ENCODE measurements at places on chromosomes 5 and 9.

GRCh38 chr9:126309427-126310189, 17.0 kb upstream of the MVB12B start:
- no peak for DNase-seq

DNA sequence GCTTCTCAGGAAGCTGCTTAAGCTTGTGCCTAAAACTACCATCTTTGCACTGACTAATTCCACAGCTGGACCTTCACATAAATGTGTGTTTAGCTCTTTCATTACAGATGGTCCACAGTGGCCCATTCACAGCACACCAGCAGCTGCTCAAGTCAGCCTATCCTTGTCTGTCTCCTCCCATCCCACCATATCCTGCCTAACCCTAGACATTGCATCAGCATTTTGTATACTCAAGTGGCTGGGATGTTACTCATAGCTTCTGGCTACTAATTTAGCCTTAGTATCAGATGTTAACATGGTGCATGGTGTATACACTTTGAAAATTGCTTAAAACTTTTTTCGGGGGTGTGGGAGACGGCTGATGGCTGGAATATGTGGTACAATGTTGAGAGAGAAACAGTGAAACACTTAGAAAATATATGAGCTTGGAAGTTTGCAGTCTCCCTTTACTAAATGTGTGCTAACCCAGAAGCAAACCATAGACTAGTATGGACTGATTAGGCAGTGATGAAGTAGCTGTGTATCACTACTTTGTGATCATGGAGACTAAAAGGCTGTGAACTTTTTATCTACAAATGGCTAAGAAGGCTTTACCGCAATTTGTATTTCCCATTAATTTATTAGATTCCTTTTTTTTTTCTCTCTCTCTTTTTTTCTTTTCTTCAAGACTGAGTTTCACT, 83.1 kb downstream of the JMY start:
- DNase-seq = no peak

DNA sequence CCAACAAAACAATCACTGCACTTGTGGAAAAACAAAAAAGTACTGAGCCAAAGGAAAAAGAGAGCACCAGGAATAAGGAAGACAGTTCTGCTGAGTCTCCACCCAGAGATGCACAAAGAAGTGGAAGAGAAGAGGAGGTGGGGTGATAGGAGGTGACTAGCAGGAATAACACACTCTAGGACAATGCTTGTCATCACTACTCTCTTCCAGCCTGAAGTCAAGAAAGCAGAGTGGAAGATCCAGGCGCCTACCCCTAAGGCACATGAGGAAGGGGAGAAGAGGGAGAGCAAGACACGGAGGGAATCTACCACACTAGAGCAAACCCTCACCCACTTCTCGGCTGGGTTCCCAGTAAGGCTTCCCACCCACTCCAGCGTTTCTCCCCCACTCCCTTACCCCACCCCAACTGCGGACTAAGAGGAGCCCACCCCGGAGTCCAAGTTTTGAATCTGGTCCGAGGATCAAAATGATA, 1.7 kb downstream of the SLIT3 start:
- no peak for DNase-seq

DNA sequence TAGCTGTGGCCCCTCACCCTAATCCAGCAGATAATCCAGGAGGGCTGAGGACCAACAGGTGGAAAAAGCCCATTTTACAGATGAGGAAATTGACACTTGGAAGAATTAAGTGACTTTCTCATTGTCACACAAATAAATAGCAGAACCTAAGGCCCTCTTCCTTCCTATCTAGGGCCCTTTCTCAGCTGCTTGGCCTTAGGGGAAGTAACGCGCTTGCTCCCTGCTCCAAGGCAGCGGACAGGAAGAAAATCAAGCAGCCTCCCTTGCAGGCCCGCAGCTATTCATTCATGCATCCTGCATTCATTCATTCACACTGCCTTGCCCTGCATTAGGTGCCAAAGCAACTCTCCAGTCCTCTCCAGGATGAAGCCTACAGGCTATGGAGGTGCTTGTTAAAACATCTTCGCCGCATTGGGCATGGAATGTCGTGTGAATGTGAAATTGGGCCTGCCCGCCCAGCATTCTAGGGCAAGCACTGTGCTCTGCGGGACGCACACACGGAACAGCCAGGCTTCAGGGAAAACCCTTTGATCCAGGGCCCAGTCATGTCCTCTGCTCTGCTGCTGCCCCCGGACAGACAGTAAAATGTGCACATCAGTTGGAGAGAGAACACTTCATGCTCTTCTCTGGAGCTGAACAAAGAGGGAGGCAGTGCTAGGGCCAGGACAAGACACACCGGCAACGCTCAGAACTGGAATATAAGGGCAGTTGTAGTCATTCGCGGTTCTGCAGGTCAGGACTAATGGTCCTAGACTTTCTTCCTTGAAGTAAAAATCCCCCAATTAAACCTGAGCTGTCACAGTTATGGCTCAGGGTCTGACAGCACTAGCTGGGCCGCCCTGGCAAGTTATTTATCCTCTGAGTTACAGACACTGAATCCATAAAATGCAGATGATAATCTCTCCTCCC, 166.0 kb downstream of the COL23A1 start:
- DNase-seq = no peak

DNA sequence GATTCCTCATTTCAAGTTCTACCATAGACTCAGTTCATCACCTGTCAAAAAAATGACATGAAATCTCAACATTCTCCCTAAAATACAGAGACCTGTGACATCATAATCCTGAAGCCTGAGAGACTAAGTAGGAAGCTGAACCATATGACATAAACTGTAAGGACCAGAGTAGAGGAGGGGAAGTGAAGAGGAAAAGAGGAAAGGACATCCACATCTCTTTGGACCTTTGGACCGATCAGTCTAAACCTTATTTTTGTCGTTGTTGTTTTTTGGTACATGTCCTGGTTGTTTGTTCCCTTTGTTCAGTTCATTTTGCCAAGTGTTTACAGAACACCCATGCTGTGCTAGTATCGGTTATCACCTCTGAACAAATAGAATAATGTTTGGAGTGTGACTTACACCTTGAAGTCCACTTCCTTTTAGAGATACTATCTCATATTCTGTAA, 41.9 kb downstream of the LURAP1L start:
- no peak for DNase-seq

DNA sequence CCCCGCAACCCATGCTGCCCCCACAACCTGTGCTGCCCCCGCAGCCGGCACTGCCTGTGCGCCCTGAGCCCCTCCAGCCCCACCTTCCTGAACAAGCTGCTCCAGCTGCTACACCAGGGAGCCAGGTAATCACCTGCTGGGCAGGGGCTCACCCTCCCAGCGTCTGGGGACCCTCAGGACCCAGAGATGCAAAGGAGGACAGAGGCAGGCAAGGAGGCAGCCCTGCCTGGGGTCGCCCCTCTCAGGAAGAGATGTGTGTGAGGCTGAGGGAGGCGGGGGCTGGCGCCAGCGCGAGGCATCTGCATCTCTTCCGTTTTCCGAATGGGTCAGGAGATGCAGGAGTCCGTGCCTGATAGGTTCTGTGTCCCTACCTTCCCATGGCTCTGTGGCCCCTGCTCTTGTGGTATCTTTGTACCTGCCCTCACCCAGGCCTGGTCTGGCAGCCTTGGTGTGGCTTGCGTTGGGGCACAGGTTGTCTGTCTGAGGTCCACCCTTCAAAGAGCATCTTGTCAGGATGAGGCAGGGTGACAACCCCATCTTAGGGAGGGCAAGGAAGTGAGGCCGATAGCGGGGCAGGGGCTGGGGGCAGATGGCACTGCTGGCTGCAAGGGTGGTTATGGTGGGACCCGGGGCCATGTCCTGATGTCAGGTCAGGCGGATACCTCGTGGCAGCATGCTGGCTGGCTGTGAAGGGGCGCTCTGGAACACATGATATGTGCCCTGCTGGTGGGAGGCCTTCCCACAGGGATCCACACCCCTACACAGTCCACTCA, 75.7 kb downstream of the WNK2 start:
- no peak for DNase-seq

GRCh38 chr5:5788793-5789192, 366.3 kb downstream of the ICE1 start:
- no peak for DNase-seq

- DNase-seq = no peak
Measured at GRCh38 chr5:178284093-178284675, 51.6 kb upstream of the PHYKPL start.

DNA sequence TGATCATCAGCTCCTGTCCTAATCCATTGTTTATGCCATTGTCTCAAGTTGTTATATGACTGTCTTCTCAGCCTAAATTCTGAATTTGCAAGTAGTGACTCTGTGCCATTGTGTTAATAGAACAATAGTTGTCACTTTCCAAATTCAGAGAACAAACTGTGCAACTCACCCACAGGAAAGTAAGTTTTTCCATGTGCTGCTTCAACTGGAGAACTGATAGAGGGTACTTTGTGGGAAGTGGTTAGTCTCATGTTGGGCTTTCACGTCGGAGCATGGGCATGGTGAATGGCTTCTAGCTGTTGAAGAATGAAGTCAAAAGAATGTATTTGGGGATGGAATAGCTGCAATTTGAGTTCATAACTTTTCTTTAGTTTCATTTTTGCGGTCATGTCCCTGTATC, 146.0 kb downstream of the CD180 start:
- DNase-seq = no peak

GRCh38 chr5:6496207-6496584, 47.5 kb downstream of the UBE2QL1 start:
- DNase-seq = no peak

- no peak for DNase-seq
Measured at GRCh38 chr9:116430849-116431248, 256.3 kb upstream of the TRIM32 start.

DNA sequence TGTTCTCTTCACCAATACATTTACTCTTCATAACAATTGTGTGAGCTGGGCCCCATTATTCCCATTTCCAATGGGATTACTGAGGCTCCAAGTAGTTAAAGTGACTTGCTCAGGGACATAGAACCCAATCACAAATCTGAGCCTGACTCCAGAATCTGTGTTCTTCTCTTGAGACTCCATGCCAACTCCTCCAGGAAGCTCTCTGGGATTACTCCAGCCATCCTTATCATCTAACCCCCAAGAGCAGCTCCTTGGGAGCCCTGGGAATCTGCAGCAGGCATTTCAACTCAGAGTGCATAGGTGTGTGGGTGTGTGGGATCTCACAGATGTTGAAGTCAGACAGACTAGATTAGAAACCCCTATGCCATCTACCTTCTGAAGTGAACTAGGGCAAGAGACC, 131.4 kb upstream of the BOD1 start:
- DNase-seq = no peak

DNA sequence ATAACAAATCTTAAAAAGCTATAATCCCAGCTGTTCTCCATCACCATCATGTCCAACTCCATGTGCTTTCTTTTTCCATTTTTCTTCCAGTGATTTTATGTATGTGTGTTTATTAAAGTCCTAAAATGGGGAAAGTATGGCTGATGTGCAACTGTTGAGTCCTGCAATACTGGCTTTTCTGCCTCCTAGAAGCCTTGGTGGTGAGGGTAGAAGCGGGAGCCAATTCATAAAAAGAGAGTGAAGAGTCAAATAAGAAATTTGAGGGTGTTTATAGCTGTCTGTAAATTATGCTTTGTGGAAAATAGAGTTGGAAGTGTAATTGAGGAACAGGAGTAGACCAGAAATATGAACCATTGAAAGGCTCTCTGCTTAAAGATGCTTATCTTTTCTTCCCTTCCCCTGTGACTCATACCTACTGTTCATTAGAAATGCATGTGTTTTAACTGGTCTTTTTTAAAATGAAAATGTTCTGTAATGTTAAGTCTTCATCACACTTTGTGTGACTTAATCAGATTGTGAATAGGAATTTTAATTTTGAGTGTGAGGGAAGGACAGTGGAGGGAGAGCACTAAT, 80.1 kb downstream of the ZCCHC7 start:
- no peak for DNase-seq

GRCh38 chr5:43947935-43948334, 345.0 kb downstream of the NNT start:
- DNase-seq = no peak

GRCh38 chr9:128503870-128504269, 649 bp upstream of the GLE1 start:
- DNase-seq = no peak

DNA sequence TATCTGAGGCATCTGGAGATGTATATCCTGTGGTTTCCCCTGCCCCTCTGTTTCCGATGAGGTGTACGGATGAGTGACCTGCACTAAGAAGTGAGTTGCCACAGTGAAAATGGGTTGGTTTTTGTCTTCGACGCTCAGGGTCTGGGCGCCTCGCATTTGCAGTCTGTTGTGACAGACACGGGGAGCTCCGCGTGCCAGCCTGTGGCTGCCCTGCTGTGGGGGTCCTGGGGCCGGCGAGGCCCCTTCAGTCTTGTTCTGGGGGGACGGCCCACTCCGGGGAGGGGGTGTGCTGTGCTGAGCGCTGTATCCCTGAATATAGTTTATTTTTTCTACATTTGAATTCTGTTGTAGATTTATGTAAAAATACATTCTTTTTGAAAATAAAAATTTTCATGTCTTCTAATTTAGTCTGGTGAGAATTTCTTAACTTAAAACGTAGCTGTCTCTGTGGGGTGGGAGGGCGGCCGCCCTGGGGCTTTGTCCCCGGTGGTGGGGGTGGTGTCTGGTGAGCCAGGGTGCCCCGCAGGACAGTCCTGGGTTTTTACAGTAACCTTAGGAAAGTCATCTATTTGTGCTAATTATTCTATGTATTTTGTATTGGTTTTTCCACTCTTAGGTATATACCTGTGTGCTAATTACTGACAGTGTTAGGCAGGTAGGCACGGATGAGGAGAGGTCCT, 4.7 kb downstream of the RNU6ATAC start:
- no peak for DNase-seq

DNA sequence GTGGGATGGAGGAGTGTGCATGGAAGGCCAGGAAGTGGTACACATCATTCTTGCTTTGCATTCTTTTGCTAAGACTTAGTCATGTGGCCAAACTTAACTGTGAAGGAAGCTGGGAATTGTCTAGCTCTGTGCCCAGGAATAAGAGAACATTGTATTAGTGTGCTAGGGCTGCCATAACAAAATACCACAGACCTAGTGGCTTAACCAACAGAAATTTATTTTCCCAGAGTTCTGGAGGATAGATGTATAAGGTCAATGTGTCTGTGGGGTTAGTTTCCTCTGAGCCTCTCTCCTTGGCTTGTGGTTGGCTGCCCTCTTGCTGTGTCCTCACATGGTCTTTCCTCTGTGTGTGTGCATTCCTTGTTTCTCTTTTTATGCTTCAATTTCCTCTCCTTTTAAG, 32.4 kb downstream of the NNT start:
- no peak for DNase-seq
